NCI-H446 (cell line): ENCODE measurements at places on chromosomes 11 and 22.

- no peak for DNase-seq
Observed at GRCh38 chr11:8356721-8357504, 93.2 kb upstream of the LMO1 start.

DNA sequence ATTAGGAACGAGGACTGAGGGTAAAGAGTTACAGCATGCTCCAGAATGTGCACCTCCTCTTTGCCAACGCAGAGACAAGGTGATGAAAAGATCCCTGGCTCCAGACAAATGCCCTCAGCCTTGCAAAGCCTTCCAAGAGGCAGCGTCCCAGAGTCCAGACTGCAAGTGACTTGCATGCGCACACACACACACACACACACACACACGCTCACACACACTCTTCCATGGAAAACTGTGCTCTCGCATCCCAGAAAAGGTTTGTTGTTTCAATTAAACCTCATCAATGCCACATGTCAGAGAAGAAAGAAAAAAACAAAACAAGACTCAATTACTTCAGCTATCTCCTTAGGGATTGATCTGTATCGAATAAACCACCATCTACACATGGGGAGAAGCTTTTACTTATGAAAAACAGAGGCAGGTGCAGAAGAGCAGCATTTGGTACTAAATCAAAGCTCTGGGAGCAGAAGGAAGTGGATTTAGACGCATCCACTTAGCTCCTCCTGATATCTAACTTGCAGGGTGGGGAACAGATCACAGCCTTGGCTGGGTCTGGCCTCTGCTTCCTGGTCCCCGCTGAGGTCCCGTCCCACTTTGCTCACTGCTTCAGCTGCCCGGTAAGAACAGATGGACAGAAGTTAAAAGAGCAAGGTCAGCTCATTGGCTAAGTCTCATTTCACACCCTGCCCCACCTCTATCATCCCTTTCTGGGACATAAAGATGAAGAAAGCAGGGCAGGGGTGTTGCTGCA, 249.8 kb upstream of the BLID start:
- no peak for DNase-seq

DNA sequence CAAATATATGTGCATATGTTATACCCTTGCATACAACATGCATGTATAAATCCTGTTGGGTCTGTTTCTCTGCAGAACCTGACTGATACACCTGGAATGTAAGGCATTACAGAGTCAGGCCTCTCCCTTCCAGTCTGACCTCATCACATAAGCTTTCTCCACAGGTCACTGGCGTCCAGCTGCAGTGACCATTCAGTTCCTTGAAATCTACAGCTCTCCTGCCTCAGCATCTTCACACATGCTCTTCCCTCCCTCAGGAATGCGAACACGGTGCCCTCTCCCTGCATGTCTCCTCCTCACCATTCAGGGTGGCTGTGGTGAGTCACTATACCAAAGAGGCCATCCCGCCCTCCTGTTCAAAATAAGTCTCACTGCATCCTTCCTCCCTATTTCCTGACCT, 657.8 kb upstream of the B3GAT1 start:
- DNase-seq = no peak

- no peak for DNase-seq
Observed at GRCh38 chr11:59957094-59957493, 6.7 kb upstream of the OOSP4A start.

GRCh38 chr11:15967166-15967565, 389.2 kb downstream of the SOX6 start:
- no peak for DNase-seq

DNA sequence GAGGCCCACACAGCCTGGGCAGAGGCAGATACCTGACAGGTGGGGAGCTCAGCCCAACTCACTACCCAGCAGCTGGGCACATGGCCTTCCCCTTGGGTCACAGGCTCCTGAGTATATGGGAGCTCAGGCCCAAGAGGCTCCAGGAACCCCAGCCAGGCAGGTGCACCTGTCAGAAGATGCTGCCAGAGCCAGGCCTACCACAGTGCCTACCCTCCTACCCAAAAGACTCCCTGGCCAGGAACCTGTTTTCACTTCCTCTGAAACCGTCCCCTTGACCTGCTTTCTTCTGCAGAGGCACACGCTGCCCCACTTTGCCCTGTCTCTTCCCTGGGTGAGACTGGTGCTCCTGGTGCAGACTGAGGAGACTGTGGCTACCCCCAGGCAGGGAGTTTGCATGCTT, 2.9 kb downstream of the CHID1 start:
- DNase-seq = no peak

- no peak for DNase-seq
Observed at GRCh38 chr11:58564231-58564630, 11.4 kb downstream of the LPXN start.

- no peak for DNase-seq
Observed at GRCh38 chr11:120169981-120170698, 32.2 kb upstream of the TRIM29 start.

- DNase-seq = no peak
Observed at GRCh38 chr11:131666006-131666405, 295.6 kb downstream of the NTM start.

DNA sequence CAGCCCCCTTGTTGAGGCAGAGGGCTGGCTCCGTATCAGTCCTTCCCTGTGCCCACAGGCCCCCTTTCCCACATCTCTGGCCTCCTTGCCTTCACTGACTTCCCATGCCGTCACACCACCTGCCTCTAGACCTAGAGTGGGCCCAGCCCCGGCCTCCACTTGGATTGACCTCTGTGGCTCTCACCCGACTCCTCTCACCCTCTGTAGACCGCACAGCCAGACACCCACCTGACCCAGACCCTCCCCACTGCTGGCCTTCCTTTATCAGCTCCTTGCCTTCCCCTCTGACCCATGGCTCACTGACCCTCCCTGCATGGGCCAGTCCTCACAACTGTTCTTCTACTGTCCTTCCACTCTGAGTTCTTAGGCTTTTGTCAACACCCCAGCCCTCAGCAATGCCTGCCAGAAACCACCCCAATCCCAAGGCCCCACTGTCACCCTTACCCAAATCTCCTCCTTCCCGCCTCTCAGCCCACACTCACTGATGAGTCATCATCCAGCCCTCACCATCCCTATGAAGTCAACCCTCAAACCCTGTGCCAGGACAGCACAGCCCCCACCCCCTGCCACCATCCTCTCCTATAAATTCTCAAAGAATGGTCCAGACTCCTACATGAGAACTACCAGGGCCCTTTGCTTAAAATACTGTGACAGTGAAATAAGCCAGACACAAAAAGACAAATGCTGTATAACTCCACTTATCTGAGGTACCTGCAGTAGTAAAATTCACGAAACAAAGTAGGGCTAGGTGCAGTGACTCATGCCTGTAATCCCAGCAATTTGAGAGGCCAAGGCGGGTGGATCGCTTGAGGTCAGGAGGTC, 53.4 kb downstream of the SCGB1A1 start:
- no peak for DNase-seq

- peak; percentile 69 for DNase-seq
Observed at GRCh38 chr11:79393362-79394043, 47.3 kb downstream of the TENM4 start.

GRCh38 chr11:70201882-70202861, 924 bp upstream of the FADD start:
- DNase-seq = no peak

DNA sequence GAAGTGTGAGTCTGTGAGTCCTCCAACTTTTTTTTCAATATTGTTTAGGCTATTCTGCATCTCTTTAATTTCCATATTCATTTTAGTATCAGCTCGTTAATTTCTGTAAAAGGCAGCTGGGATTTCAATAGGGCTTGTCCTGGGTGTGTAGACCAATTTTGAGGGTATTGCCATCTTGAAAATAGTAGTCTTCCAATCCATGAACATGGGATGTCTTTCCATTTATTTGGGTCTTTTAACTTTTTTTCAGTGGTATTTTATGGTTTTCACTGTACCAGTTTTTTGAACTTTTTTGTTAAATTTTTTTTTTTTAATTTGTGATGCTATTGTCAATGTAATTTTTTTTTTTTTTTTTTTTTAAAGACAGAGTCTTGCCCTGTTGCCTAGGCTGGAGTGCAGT, 79.5 kb downstream of the ARHGAP8 start:
- no peak for DNase-seq

DNA sequence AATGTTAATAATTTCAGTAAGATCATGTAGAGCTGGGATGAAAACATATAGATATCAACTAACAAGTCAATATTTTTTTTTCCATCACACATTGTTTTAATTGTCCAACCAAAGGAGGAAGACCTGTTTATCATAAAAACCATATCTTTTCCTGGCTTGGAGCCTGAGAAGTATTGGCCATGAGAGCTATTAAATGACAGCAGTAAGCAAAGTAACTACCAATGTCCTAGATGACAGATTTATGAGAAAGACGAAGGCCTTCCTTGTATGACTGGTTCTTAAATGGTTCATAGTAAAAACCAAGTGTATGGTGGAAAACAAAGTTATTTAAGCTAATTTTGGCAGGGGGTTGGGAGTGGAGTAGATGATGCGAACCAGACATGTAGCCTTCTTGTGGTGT, 1147.1 kb upstream of the TENM4 start:
- DNase-seq = no peak

- no peak for DNase-seq
Observed at GRCh38 chr11:37107415-37107814, 509.4 kb upstream of the RAG2 start.

DNA sequence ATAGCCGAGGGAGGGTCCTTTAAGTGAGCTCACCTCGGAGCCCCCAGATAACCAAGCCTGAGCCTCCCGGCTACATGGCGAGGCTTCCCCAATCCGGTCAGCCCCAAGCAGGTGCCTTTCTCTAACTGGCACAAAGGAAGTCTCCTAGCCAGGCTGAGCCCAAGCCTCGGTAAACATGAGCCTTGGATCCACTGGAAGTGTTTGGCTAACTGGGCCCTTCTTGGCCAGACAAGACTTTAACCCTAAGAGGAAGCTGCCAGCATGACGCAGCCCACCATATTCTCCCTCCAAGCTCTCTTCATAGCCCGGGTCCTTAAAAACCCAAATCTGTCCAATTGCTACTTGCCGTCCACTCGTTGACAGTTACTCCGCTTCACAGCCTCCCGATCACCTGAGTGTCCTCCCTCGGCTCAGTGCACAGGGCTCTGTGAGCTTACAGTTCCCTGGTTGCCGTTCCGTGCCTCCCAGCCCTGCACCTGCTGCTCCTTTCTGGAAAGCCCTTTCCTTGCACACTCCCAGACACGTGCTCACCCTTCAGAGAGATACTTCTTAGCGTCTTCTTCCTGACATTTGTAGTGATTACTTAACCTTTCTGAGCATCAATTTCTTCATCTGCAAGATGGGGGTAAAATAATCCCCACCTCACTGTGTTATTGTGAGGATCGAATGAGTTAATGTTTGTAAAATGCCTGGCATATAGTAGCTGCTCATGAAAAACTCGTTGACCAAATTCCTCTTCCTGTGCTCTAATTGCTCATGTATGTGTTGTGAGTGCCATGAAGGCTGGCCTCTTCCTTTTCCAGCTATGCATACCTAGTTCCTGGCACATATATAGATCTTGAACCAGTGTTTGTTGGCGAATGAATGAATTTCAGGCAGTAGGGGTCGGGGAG, 25.6 kb downstream of the TXN2 start:
- no peak for DNase-seq

DNA sequence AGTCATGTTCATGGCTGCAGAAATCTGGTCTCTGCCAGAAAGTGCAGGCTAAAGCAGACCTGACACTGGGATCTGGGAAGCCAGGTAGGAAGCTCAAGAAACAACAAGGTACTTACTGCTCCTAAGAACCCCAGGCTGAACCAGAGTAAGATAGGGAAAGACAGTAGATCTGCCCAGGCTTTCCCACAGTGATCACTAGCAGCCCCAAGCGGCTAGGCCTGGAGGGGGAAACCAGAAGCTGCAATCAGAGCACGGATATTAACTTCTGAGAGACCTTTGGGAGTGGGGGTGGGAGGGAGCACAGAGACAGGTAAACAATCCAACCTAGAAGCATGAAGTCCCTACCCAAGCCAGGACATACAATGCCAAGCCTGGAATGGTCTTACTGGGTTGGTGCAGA, 135.2 kb upstream of the C11orf58 start:
- DNase-seq = no peak

DNA sequence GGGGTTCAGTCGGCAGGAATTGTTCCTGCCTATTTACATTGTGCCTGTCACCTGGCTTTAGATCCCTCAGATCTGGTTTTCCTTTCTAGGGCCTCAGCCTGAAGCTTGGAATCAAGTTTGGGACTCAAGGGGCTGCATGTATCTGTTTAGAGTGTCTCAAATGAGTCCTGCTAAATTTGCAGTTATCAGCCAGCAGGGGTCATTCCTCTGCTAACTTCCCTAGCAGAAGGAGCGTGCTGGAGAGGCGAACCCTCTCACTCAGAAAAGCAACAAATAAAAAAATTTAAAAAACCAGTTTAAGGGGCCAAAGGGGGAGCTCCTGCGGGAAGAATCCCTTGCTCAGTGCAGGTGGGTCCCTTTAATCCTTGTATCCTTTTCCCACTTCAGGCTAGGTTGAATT, 1220.2 kb downstream of the JRKL start:
- DNase-seq = no peak

- DNase-seq = no peak
Observed at GRCh38 chr11:18523084-18523483, 3.7 kb downstream of the TSG101 start.

- no peak for DNase-seq
Observed at GRCh38 chr11:68051191-68052136, 12.6 kb downstream of the TCIRG1 start.

DNA sequence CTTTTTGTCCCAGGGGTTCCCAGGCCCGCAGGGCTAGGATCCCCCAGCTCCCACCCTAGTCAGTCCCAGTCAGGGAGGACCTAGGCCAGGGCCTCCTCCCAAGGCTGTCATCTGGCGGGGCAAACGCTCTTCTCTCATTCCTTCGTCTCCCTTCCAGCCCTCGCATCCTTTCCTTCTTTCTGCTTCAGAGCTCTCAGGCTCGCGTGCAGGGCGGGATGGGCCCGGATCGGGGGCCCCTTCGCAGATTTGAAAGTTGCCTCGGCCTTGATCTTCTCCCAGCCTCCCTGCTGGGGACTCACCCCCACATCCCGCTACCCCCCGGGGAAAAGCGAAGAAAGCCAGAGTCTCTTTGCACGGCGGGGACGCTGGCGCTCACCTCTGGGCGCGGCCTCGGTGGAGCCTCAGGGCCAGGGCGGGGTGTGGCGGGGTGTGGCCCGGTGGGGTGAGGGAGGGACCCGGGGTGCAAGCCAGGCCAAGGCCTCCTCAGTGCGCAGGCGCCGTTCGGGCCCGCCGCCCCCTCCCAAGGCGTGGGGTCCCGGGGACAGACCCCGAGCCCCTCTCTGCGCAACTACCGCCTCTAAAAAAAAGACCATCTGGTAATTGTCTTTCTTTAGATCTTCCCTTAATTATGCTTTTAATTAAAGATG, 14.8 kb upstream of the PAX6 start:
- DNase-seq = no peak

- peak; percentile 38 for DNase-seq
Observed at GRCh38 chr22:42868751-42869251, 11.7 kb upstream of the ARFGAP3 start.

- no peak for DNase-seq
Observed at GRCh38 chr11:1618231-1618630, 3.7 kb downstream of the KRTAP5-4 start.

DNA sequence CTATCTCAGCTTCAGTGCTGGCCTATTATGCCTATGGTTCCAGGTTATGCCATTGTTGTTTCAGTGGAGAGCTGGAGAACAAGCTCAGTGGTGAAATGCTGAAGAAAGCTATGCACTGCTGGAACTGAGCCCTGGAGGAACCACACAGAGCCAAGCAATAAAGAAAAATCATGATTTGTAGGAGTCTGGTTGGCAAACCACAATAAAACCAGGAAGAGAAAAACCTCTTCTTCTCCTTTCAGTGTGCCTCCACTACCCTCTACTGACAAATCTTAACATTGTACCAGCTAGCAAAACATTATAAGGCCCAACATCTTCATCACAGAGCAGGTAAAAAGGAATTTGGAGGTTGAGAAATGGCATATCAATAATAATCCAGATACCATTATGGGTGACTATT, 5.3 kb downstream of the OR51F2 start:
- DNase-seq = no peak
